ENCODE measurements at places on chromosomes 13 and 19.

GRCh38 chr13:54091884-54092283 is 1063.3 kb downstream of the OLFM4 start:
- DNase-seq: no peak

GRCh38 chr13:114029866-114030625 is 56.2 kb upstream of the C13orf46 start:
- DNase-seq: no peak

DNA sequence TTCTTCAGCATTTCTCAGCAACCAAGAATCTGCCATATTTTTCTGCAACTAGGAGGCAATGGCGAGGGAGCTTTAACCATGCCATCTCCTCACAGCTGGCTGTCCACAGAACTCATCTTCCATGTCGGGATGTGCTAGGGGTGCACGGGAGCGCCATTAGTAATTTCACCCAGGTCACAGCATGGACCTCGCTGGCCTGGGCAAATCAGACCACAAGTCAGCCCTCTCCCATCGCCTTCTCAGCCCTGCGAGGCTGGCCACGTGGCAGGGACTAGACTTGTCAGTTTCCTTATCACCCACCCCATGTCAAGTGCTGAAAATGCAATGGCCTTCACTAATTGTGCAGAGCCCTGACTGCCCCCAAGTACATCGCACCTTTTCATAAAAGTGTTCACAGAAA is 15.7 kb downstream of the COL4A1 start:
- no peak for DNase-seq

GRCh38 chr19:29524912-29525831 is 622 bp upstream of the VSTM2B start:
- DNase-seq: no peak

DNA sequence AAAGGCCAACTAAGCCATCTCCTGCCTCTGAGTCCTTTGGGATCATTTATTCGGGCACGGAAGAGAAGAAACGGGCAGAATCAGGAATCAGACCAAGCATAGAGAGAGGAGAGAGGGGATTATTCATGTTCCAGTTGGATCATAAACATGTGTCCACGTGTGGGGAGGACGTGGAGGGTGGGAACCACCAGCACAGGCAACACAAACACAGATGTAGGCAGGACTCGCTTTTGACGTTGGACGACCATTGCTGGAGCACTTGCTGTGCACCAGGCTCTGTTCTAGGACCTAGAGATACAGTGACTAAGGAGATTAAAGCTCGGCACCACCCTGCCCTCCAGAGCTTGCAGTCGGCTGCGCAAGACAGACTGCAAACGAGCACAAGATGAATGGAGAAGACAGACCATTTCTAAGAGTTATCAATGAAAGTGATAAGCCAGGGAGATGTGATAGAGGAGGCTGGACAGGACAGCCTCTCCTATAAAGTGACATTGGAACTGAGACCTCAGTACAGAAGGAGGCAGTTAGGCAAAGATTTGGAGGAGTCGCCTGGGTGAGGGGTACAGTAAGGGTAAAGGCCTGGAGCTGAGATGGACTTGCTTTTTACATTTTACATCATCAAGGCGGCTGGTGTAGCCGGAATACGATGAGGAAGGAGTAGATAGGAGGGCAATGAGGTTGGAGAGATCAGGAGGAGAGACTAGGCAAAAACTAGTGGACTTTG is 716 bp downstream of the SH2D3A start:
- no peak for DNase-seq

DNA sequence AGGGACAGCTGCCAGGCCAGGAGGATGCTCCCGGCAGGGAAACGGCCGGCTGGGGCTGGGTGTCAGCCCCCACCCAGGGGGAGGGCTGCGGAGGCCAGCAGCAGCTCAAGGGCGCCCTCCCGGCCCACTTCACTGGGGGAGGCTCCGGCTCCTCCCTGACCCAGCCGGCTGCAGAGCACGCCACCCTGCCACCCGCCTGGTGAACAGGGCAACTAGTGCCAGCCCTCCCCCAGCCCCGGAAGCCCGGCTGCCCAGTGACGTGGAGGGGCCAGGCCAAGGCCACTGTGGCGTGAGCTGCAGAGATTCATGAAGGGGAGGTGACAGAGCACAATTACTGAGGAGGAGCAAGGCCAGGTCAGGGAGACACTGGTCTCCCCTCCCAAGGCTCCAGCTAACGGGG is 14.7 kb downstream of the REXO1 start:
- no peak for DNase-seq

DNA sequence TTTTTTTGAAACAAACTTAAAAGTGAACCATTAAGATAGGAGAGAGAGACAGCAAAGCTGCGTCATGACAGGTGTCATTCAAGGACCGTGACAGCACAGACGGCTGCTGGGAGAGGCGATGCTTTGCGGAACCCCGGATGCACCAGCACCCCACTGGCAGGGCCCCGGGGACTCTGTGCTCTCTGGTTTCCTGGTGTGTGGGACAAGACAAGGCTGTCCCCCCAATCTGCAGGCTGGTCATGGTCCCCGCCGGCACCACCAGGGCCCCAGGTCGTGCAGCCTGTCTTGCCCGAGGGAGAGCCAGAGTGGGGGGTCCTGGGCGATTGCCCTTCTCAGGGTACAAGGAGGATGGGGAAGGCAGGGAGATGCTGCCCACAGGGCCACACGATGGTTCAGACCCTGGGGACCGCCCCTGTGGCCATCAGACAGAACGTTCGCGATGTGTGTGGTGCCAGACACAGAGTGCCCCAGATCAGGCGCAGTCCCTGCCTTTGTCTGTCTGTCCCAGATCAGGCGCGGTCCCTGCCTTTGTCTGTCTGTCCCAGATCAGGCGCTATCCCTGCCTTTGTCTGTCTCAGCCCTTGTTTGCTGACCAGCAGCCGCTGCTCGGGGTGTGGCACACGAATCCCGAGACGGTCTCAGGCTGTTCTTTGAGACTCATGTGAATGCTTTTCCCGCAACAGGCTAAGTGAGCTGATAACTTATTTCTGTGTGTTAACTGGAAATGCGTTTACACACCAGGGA is 36.1 kb downstream of the ADPRHL1 start:
- DNase-seq: no peak

- DNase-seq: no peak
These were observed 26.5 kb downstream of the ARHGAP35 start for GRCh38 chr19:46887240-46887782.

DNA sequence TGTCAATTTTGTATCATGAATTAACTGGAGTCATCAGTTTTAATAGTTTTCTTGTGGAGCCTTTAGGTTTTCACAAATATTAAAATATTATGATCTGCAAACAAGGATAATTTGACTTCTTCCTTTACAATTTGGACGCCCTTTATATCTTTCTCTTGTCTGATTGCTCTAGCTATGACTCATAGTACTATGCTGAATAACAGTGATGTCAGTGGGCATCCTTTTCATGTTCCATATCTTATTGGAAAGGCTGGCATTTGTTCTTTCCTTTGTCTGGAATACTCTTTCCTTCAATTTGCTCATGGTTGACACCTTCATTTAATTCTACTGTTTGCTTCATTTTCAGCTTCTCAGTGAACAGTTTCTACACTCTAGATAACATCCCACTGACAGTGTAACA is 1129.3 kb downstream of the SLITRK5 start:
- DNase-seq: no peak

DNA sequence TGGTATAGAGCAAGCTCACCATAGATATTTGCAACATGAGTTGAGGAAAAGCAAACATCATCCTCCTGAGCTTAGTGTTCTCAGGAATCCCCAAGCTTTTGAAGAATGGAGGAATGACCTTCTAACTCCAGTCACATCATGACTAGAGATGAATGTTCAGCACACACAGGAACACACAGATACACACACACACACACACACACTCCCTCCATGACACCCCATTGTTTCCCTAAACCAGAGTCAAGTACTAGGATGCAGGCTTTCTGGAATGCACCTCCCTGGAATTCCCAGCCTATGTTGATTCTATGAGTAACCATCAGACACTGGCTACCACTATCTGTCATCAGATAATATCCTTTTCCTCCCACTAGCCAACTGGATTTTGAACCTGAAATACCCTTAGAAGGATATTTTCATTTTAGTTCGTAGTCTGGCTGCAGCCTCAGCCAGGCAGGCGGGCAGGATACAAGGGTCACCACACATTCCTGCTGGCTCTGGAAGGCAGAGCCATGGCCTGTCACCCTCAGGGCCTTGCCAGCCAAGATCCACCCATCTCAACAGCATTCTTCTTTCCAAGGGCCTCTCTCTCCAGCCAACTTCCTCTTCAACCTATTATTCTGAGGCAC is 162.4 kb downstream of the FOXO1 start:
- DNase-seq: no peak

DNA sequence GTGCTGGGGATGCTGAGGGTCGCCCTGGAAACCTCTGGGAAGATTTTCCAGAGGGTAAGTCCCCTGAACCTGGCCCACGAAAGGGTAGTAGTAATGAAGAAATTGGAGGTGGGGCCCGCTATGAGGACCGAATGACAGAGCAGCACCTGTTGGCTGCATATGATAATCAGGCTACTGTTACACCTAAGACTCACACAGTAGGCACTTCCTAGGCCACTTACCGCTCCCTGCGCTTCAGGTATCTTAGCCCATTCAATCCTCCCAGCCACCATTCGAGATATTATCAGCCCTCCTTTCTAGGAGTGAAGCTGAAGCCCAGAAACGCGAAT is 4.3 kb upstream of the LRFN3 start:
- no peak for DNase-seq

- no peak for DNase-seq
These were observed 109.2 kb downstream of the PCDH17 start for GRCh38 chr13:57740719-57741118.

- DNase-seq: no peak
These were observed 793.7 kb upstream of the SLC10A2 start for GRCh38 chr13:103859952-103860351.

DNA sequence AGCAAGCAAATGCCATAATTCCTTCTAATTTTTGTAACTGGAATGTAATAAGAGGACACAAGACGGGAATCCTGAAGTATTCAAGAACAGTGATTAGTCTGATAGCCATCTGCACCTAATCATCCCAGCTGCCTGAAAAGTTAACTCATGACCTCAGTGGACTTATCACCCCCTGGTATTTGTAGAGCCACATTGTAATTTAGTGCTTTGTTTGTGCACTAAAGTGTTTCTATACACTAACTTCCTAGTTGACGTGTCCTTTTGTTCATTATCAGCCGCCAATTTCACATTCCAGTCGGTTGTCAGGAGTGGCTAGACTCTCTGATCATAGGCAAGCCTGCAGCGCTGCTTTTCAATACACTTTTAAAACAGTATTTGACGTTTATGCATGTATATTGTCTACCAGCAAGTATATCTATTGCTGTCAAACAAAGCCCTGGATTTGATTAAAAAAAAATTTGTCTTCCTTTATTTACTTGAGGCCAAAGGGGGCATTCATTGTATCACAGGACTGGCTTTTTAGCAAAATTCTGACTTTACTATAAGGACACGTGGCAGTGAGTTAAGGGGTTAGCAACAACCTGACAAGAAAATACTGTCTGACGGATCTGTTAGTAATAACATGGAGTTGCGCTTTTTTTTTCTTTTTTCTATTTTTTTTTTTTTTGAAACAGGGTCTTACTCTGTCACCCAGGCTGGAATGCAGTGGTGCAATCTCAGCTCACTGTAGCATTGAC is 10.4 kb upstream of the SOX21 start:
- DNase-seq: no peak

DNA sequence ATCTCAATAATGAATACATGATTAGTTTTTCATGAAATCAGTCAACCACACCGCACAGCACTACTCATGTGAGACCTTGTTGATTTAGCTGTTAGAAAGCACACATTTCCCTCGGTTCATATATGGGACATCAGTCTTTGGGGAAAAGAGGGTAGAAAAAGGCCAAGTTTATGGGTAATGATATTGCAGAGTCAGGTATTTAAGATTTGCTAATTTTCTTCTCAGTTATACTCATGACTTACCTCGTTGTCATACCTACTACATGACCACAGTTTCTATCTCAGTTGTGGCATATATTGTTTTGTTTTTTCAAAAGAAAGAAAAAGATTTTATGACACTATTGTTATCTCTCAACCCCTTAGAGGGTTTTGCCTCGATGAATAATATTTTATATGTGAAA is 165.6 kb downstream of the POU4F1 start:
- DNase-seq: no peak

- no peak for DNase-seq
These were observed 1002.4 kb downstream of the SLITRK1 start for GRCh38 chr13:82879921-82880320.

DNA sequence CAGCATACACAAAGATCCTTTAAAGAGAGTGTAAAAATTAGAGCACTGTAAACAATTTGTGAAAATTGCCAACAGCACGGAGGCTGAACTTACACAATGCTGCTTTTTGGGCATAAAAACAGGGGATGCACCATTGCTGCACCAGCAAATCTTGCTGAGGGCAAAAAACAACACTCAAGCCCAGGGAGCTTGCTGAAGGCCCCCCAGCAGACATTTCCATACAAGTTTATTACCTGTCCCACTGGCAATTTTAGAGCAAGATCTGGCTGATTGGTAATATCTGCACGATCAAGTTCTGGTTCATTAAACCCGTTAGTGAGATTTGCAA is 34.3 kb downstream of the AMER2 start:
- no peak for DNase-seq

GRCh38 chr19:28471731-28472510 is 741.0 kb downstream of the UQCRFS1 start:
- DNase-seq: no peak

GRCh38 chr19:19269952-19270694 is 3.0 kb downstream of the TM6SF2 start:
- DNase-seq: no peak

DNA sequence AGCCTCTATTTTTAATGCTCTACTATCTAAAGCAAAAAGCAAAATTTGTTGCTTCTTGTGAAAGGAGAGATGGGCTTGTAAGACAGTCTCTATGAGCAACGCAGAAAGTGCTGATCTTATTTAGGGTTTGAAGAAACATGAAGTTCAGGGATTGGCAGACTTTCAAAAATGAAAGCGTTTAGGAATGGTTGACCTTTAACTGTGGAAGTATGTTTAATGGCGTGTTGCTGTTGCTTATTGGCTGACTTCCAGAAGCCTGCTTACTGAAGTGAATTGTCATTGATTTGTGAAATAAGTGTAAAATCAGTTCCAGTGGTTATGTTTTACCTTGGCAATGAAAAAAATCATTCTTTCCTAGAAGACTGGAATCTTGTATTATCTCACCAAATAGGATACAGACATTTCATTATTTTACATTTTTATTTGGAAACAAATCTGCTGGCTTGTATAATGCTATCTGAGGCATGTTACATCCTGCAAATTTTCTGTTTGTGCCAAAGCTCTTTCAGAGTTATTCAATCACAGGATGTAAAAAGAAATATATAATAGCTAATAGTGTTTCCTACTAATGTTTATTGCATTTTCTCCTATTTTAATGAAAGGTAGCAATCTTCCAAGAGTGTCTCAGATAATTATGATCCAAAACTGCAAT is 221.3 kb upstream of the SLITRK6 start:
- peak; percentile 90 for DNase-seq

- no peak for DNase-seq
These were observed 5.5 kb downstream of the C2CD4C start for GRCh38 chr19:403221-404027.

- DNase-seq: no peak
These were observed 96.0 kb downstream of the UBL3 start for GRCh38 chr13:29754473-29754806.
